ENCODE measurements at places on chromosomes 4 and X. TPM values are rescaled to one million over a fixed set of nuclear protein-coding genes. Genes with fewer than 3 reads are reported as not detected.

The HSD17B11 gene
- total RNA-seq = 30.0 TPM

The TLR8 gene
- total RNA-seq = not detected

The SERTM2 gene
- total RNA-seq = not detected

The DMRTC1 gene
- total RNA-seq = not detected

The SMR3B gene
- not detected for total RNA-seq

The KIAA1210 gene
- total RNA-seq = not detected

The PPP2R2C gene
- not detected for total RNA-seq

The TEC gene
- total RNA-seq = 2.0 TPM

The VCX gene
- not detected for total RNA-seq

The CSN1S1 gene
- total RNA-seq = not detected

The CXCL13 gene
- total RNA-seq = not detected

The ZDHHC9 gene
- total RNA-seq = 5.5 TPM

The FRYL gene
- total RNA-seq = 80.8 TPM

- DNase-seq = no peak
These were observed 136.8 kb downstream of the TECRL start for GRCh38 chr4:64272432-64272831.

DNA sequence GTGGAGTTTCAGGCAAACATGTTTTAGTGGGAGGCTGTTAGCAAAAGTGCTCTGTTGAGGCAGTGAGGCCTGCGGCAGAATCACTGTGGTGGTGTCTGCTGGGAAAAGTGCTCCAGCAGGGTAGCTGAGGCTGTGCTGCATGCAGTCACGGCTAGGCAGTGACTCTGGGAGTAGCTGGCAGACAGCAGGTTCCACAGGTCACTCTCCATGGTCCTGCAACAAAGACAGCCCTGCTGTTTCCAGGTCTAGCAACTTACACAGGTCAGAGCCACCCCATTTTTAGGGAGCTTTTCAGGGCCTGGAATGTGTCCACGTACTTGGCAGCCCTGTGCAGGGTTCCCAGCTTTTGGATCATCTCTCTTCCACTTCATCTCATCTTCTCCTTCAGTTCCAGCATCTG, 184.3 kb downstream of the NAA11 start:
- DNase-seq = no peak

- DNase-seq = no peak
These were observed 87.0 kb downstream of the ANXA3 start for GRCh38 chr4:78638337-78639172.

- DNase-seq = no peak
These were observed 178.9 kb upstream of the SPRY1 start for GRCh38 chr4:123217664-123218063.

- no peak for DNase-seq
These were observed 646.5 kb downstream of the GABRG1 start for GRCh38 chr4:45477311-45477733.

- DNase-seq = peak; percentile 57
These were observed 8.0 kb downstream of the OFD1 start for GRCh38 chrX:13742397-13743176.

DNA sequence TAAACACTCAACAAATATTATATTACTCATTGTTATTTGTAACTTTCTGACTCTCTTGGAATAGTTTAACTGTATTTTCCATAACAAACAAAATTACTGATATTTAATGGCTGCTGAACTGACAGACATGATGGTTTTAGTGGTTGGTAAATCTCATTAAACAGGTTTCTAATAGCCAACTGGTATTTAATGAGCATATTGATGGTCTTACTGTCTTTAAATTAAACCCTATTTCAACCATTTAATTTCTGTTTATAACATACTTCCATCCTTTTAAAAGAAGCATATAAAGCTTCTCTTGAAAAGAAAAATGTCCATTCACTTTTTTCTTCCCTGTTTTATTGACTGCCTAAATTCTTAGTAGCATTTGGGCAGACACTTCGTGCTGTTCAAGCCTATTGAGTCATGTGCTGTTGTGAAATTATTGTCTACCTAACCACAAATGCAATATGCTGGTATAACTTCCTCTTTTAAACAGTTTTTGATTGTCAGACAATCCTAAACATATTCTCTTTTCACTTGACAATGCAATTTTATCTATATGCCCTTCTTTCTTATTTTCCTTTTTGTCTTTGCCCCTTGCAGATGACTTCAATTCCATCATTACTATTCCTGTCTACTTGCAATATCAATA, 163.9 kb upstream of the SLC7A11 start:
- DNase-seq = no peak

- no peak for DNase-seq
These were observed 142.1 kb downstream of the BCOR start for GRCh38 chrX:39955625-39956024.

GRCh38 chr4:177246641-177247584, 62.8 kb upstream of the NEIL3 start:
- no peak for DNase-seq

DNA sequence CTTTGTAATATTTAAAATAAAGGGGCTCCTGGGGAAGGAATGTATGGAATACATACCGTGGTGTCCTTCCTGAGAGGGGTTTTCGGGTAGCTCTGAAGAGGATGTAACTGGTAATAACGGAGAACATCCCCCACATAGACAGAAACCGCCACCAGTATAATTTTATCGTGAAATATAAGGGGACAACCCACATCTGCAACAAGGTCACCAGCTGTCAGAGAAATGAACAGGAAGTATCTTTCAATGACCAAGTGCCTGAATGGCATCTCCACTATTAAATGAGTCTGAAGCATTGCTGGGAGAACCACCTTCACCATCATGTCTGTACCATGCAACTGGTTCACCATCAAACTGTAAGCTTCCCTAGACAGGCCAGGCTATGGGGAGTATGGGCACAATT, 31.7 kb downstream of the RNF175 start:
- DNase-seq = no peak

DNA sequence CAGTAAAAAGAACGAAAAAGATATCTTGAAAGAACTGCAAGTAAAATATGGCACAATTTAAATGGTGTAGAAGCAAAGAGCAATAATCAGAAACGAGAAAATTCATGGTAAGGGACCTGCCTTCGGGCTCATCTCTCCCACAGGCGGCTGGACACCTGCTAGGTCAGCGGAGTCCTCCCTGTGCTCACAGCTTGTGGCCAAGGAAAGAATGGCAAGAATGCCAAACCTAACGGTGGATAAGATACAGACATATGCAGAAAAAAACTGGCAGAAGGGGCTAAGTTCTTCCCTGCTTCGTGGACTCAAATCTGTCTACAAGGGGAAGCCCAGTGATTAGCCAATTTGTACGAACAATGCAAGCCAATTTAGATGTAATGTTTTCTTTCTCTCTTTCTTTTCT, 152.1 kb upstream of the VCX start:
- DNase-seq = no peak

DNA sequence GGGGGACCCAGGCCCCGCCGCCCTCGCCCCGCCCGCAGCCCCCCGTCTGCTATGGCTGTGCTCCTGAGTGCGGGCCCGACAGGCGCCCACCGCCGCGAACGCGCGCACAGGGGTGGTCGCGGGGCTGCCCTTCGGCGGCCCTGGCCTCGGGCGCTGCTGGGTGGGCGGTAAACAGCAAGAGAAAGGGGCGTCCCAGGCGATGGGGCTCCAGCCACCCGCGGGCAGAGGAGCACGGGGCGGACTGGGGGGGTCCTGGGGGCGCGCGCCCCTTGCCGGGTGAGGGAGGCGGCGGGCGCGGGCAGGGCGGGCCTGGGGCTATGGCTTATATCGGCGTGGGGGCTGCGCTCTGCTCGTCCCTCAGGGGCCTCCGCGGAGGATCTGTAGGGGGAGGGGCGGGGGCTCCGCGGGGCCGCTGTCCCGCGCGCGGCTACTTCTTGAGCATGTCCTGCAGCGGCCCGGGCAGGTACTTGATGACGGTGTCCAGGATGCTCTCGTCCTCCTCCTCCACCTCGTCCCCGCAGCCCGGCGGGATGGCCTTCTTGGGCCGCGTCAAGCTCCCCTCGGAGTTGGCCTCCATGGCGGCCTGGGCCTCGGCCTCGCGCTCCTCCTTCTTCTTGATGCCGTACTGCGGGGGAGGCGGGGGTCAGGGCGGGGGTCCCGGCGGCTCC, 39.7 kb downstream of the CPLX1 start:
- DNase-seq = no peak

DNA sequence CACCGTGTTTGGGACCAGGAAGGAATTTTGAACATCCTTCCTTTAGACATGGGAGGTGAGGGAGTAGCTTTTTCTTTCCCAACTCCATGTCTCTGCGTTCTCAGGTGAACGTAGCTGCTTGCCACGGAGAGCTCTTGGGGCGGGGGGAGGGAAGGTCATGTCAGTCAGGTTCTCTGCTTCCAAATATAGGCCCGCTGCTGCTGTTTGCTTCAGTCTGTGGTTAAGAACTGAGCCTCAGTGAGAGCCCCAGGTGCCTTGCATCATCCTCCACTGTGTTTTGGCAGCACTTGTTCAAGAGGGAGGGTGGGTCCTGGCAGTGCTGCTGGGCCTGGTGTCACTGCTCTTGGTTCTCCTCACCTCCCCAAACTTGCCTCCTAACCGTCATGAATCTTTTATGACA, 46.5 kb downstream of the HADH start:
- peak; percentile 70 for DNase-seq

- peak; percentile 54 for DNase-seq
These were observed 148.2 kb upstream of the RPS6KA3 start for GRCh38 chrX:20414762-20415445.

DNA sequence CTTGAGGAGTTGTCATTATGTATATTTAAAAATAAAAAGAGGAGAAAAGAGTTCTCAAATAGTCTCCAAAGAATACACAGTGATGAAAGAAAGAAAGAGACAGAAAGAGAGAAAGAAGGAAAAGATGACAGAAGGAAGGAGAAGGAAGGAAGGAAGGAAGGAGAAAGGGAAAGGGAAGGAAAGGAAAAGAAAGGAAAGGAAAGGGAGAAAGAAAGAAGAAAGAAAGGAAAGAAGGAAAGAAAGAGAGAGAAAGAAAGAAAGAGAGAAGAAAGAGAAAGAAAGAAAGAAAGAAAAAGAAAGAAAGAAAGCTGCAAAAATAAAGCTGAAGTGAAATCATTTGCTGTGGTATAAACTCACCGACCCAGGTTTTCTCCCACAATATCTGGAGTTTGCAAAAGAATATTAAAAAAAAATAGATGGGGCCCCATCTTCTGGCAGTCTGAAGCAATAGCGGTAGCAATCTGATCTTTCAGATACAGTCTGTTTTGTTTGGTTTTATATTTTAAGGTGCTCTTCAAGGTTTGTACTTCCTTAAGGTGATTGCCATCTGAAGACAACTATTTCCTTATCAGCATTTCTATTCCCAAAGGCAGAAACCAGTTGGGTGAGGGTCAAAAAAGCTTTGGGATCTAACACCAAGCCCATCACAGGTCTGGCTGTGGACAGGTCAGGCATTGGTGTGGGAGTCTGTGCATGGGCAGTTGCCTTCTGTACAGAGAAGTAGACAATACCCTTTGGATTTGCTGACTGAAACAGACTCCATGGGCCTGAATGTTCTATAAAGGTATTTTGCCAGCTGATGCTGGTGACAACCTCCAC, 160.4 kb downstream of the CPEB2 start:
- DNase-seq = no peak

DNA sequence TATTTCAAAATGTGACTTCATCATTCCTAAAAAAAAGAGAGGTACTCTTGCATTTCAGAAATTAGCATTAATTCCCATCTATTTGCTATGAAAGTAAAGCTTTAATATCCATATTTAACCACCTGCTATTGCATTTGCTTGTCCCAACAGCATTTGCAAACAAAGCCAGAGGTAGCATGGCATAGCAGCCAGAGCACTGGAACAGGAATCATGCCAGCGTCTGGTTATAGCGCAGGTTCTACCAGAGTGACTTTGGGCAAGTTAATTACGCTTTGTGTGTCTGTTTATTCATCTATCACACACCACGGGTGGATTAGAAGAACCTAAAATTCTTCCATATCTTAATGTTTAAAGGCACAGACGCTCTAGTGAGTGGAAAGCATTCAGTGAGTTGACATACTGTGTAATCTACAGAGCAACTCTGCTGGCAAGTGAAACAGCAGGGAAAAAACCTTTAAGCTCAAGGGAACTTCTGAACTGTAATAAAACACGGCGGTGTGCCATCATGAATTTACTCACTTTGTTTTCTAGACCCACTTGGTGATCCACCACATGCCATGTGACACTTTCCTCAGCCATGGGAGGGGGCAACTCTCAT, 76.6 kb upstream of the QRFPR start:
- no peak for DNase-seq

GRCh38 chrX:101265869-101266428, 25.2 kb downstream of the TAF7L start:
- no peak for DNase-seq

GRCh38 chrX:68989456-68989855, 160.6 kb downstream of the EFNB1 start:
- no peak for DNase-seq

DNA sequence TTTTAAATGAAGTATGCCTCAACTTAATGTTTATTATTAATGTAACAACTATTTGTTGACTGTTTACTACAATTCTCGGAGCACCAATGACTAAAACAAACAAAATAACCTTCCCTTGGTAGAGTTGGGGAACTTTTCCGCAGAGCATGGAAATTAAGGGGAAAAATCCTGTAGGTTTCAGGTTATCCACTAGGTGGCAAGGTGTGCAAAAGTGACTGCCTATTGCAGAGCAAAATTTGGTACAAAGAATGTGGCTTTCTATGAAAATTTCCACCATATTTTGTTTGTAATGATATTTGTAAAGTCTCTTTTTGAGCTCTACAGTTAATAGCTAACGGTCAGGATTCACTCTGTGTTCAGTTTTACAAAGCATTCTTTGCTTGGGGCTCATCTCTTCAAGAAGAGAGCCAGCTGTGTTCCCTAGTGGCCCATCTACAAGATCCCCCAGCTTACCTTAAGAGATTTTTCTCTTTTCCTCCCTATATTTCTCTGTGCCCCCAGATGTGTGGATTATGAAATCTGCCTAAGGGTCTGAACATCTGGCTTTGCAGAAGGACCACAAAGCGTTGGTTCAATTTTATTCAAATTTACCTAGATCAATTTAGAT, 61.1 kb downstream of the FBXO8 start:
- DNase-seq = no peak

GRCh38 chr4:2436301-2436700, 17.5 kb downstream of the CFAP99 start:
- no peak for DNase-seq

DNA sequence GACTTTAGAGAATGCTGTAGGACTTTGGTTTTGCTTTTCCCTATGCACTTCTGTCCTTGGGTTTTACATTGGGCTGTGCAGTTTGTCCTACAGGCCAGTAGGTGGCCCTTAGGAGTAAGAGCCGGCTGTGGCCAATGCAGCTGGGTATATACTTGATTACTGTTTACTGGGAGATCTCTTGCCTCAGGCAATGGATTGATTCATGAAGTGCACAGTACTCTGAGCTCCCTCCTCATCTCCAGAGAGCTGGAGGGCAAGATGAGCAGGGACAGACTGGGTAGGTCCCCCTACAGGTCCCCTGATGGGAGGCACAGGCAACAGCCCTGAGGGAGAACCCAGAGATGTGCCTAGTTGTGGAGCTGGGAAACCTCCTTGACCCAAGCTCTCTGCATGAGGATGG, 103.8 kb upstream of the QRFPR start:
- no peak for DNase-seq

DNA sequence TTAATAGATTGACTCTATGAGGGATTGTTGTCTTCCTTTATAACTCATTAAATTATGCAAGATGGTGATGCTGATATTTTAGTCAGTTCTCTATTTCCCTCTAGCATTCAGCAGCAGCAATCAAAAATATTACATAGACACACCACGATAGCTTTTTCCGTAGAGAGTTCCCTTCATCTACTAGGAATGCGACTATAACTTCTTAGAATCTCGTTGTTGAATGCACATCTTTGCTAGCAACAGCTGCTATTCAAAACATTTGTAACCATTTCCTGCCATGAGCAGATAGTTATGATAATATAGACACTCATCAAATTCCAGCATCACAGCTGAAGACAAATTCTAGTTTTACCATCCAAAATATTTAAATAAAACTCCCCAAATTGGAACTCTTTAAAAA, 147.4 kb upstream of the FGF13 start:
- DNase-seq = no peak

Measured in activated CD8-positive, alpha-beta memory T cell treated with anti-CD3 and anti-CD28 coated beads, Interleukin-2, amount 10 ng/mL, durations not matched to agents 7 days and 5 days (primary cell).